ENCODE measurements at places on chromosomes 3 and 15. TPM values are rescaled to one million over a fixed set of nuclear protein-coding genes. Genes with fewer than 3 reads are reported as not detected.

Gene CHRNA3
- 3.5 TPM for total RNA-seq

Gene GPR149
- total RNA-seq = not detected

- no peak for DNase-seq
Observed at GRCh38 chr3:141320399-141321108, 47.8 kb upstream of the ZBTB38 start.

- DNase-seq = no peak
Observed at GRCh38 chr3:178969004-178969700, 102.5 kb downstream of the ZMAT3 start.

DNA sequence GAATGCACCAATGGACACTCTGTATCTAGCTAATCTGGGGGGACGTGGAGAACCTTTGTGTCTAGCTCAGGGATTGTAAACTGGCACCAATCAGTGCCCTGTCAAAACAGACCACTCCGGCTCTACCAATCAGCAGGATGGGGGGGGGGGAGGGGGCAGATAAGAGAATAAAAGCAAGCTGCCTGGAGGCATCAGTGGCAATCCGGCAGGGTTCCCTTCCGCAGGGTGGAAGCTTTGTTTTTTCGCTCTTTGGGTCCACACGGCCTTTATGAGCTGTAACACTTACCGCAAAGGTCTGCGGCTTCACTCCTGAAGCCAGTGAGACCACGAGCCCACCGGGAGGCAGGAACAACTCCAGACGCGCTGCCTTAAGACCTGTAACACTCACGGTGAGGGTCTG is 827.1 kb downstream of the PLOD2 start:
- DNase-seq = no peak

GRCh38 chr15:81894061-81894460 is 151.8 kb downstream of the MEX3B start:
- DNase-seq = no peak

DNA sequence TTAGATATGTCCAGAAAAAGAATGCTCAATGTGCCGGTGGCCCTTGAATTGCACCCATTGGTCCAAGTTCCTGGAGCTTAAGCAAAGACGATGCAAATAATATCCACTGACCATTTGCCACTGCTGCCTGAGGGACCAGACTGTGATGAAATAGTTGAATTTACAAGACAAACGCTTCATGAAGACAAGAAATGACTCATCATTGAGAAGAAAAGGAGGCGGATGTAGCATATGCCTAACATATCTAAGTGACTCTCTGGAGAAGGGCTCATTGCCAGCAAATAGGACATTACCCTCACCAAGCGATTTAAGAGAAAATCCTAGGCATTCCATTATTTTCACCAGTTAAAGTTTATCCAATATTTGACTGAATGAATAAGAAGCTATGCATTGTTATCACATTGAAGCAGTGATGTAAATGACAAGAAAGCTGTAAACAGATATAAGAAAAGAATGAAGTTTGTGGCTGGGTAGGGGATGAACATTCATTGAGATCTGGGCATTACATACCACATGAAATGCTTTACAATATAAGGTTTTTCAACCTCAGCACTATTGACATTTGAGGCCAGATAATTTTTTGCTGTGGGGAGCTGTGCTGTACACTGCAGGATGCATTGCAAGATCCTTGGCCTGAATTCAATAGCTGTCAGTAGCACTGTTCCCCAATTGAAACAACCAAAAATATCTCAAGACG is 48.9 kb upstream of the CPNE4 start:
- no peak for DNase-seq

All from Daoy (cell line).